Upper lobe of left lung (tissue), 6 donors: ENCODE measurements at places on chromosomes 1 and 21. TPM values are rescaled to one million over a fixed set of nuclear protein-coding genes. Genes with fewer than 3 reads are reported as not detected.

DNA sequence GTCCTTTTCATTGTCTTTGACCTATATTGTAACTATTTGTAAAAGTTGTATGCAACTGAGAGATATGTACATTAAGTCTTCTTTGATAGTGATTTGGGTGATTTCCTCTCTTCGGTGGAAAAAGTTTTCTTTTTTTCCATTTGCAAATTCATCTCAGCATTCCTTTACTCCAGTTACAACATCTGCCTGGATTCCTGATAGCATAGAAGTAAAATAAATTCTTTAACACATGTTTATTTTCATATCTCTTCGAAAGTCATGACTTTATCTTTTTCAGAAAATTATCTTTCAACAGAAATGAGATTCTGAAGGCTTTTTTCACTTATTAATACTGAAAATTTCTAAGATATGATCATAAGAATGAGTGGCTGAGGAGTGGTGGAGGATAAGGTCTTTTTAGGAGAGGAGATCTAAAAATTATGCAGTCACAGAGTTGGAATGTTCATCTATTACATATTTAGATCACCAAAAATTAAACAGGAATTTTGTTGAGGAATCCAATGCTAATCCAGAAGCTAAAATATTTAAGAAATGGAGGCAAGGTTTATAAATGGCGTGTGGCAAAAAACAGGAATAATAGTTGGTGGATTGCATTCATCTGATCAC lies 400.5 kb downstream of the KCNT2 start:
- no peak overlapping the region for H3K27ac ChIP-seq
- no peaks in the 10 kb centered on the region for H3K36me3 ChIP-seq
- H3K4me3 ChIP-seq = no peak overlapping the region
- DNase-seq = no peak

- H3K4me3 ChIP-seq = no peak overlapping the region
- no peak overlapping the region for H3K27ac ChIP-seq
- no peaks in the 10 kb centered on the region for H3K27me3 ChIP-seq
- DNase-seq = no peak
- no peaks in the 10 kb centered on the region for H3K4me1 ChIP-seq
- H3K36me3 ChIP-seq = peaks cover 88% of the 10 kb centered on the region
Observed at GRCh38 chr1:246893191-246893939, 38.4 kb downstream of the AHCTF1 start.

- no peak overlapping the region for H3K4me3 ChIP-seq
- peak; percentile 44 for DNase-seq
- H3K4me1 ChIP-seq = peaks cover 23% of the 10 kb centered on the region
- H3K27ac ChIP-seq = peak overlapping the region; percentile 99
- peaks cover 12% of the 10 kb centered on the region for H3K36me3 ChIP-seq
Observed at GRCh38 chr1:169890761-169891538, 2.7 kb downstream of the SCYL3 start.

DNA sequence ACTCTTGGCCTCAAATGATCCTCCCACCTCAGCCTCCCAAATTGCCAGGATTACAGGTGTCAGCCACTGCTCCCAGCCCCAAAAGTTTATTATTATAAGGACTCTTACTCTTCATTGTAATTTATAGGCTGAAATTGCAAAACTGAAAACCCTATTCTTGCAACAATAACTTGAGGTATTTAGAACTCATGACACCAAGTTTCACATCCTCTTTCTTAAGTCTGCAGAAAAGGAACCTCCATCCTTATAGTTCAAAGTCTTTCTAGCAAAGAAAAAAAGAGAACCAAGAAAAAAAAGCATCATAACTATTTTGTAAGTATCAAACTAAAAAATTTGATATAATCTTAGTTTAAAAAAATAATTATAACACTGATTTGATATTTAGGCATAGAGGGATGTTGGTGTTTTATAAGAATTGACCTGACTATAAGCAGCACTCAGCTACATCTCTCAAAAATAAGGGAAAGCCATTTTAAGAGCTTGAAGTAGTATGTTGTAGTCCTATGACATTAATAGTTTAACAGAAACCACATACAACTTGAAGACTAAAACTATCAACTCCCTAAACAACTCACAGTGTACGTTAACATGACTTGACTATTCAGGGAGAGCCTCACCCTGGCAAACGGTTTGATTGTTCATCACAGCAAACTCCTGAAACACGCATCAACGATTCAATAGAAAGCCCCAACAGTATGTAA lies 122.4 kb downstream of the AKT3 start:
- no peaks in the 10 kb centered on the region for H3K36me3 ChIP-seq
- no peak for DNase-seq
- H3K27me3 ChIP-seq = no peaks in the 10 kb centered on the region
- peak overlapping the region; percentile 47 for H3K27ac ChIP-seq

GRCh38 chr1:223729906-223730305 lies 17.6 kb downstream of the CAPN2 start:
- H3K4me1 ChIP-seq = peaks cover 64% of the 10 kb centered on the region
- no peak overlapping the region for H3K27ac ChIP-seq
- no peak overlapping the region for H3K4me3 ChIP-seq
- H3K36me3 ChIP-seq = peaks cover 8% of the 10 kb centered on the region
- DNase-seq = no peak

DNA sequence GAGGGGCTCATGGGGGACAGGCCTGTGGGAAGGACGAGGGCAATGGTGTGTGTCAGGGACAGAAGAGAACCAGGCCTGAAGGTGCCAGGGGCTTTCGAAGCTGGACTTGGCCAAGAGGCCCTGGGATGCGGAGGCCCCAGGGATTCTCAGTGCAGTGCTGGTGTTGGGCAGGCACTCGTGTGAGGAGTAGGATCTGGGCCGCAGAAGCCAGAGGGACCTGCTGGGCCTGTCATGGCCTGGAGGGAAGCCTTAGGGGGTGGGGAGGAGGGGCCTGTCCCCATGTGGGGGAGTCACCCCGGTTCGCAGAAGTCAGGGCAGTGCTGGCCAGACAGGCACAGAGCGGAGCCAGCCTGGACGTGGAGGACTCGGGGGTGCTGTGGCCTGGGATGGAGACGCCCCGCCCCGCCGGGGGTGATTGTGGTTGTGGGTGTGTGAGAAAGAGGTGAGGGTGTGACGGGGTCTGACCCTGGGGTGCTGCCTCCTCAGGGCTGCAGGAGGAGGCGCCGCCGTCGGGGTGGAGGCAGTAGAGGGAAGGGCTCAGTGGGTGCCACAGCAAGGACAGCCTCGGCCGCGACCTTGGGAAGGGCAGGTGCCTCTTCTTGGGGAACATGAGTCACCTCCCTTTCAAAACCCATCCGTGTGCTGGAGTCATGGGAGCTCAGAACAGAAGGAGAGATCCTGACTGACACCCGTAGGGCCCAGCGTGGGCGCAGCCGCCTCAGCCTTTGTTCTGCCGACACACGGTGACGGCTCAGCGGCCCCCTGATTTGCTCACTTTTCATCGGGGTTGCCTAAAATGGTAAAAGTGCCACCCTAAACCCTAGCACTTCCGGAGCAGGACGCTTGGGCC lies 33.9 kb downstream of the FAAP20 start:
- no peaks in the 10 kb centered on the region for H3K4me1 ChIP-seq
- no peak overlapping the region for H3K27ac ChIP-seq
- H3K27me3 ChIP-seq = no peaks in the 10 kb centered on the region
- H3K4me3 ChIP-seq = no peak overlapping the region
- H3K36me3 ChIP-seq = peaks cover 22% of the 10 kb centered on the region
- DNase-seq = no peak

GRCh38 chr1:110383251-110383990 lies 7.4 kb downstream of the SLC16A4 start:
- no peak for DNase-seq
- H3K27ac ChIP-seq = no peak overlapping the region
- no peak overlapping the region for H3K4me3 ChIP-seq
- H3K4me1 ChIP-seq = peaks cover 12% of the 10 kb centered on the region
- no peaks in the 10 kb centered on the region for H3K27me3 ChIP-seq

- H3K4me1 ChIP-seq = no peaks in the 10 kb centered on the region
- no peak for DNase-seq
- no peak overlapping the region for H3K27ac ChIP-seq
Observed at GRCh38 chr1:103901072-103901471, 151.4 kb downstream of the AMY1C start.

DNA sequence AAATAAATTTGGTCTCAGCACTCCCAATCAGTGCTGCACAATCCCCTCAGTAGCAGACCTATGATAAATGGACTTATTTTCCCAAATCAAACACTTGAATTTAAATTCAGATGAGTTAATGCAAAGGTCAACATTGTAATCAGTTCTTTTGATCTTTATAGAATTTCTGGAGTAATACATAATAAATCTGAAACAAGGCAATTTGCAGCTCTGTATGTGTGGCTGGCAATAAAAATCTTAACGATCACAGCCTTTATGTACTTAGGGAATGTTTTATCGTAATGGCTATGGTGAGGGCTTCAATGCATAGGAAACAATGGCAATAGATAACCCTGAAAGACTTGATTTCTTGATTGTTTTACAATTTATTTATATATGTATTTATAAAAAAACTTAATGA lies 91.4 kb downstream of the GPATCH2 start:
- no peak for DNase-seq
- H3K27ac ChIP-seq = no peak overlapping the region
- no peak overlapping the region for H3K4me3 ChIP-seq
- H3K27me3 ChIP-seq = no peaks in the 10 kb centered on the region

GRCh38 chr1:98387701-98388100 lies 273.8 kb upstream of the SNX7 start:
- no peak overlapping the region for H3K4me3 ChIP-seq
- H3K27ac ChIP-seq = no peak overlapping the region
- no peak for DNase-seq
- H3K27me3 ChIP-seq = no peaks in the 10 kb centered on the region
- no peaks in the 10 kb centered on the region for H3K36me3 ChIP-seq

DNA sequence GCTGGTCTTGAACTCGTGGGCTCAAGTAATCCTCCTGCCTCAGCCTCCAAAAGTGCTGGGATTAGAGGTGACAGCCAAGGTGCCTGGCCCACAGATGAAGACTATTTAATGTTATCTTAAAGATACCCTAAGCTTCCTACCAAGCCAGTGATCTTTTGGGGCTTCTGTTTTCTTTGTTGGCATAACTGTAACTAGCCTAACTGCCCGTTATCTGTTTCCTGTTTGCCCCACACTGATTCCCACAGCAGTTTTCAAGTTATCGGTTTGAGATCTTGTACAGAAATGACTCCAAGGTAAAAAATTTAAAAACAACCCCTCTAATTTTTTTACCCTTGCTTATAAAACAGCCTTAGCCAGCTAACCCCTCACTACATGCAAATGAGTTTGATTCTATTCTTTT lies 12.4 kb downstream of the SELL start:
- H3K27ac ChIP-seq = no peak overlapping the region
- no peak overlapping the region for H3K4me3 ChIP-seq
- DNase-seq = no peak

DNA sequence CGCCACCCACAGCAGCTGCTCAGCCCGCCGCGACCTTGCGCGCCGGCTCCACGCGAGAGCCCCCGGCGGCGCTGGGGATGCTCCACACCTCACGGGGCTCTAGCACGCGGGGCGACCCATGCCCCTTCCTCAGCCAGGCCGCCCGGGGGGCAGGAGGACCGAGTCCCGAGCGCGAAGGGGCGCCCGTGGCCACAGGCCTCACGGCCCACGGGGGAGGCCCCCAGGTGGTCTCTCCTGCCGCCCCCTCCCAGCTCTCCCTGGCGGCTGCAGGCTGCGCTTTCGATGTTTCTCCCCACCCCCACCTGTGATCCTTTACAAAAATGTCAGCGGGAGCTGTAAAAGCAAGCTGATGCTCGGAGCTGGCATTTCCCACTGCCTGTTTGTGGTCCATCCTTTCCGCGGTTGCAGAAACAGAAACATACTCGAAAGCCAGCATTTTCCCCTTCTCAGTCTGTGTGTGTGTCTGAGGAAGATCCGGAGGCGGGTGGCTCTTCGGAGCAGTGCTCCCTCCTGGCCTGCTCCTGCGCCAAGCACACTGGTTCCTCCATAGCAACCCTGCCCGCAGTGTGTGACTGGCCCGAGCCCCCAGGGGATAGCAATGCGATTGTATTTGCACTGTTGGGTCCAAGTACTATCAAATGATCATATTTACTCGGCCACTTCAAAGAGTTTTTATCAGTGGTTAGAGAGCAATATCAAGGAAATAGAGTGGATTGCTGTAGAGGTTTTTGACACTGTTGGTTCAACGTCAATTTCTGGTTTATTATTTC lies 2.1 kb downstream of the KIF26B start:
- peak; percentile 27 for DNase-seq

GRCh38 chr1:188169971-188170370 lies 1341.2 kb downstream of the PLA2G4A start:
- no peak for DNase-seq
- no peak overlapping the region for H3K27ac ChIP-seq
- no peaks in the 10 kb centered on the region for H3K36me3 ChIP-seq
- no peak overlapping the region for H3K4me3 ChIP-seq
- H3K4me1 ChIP-seq = no peaks in the 10 kb centered on the region

DNA sequence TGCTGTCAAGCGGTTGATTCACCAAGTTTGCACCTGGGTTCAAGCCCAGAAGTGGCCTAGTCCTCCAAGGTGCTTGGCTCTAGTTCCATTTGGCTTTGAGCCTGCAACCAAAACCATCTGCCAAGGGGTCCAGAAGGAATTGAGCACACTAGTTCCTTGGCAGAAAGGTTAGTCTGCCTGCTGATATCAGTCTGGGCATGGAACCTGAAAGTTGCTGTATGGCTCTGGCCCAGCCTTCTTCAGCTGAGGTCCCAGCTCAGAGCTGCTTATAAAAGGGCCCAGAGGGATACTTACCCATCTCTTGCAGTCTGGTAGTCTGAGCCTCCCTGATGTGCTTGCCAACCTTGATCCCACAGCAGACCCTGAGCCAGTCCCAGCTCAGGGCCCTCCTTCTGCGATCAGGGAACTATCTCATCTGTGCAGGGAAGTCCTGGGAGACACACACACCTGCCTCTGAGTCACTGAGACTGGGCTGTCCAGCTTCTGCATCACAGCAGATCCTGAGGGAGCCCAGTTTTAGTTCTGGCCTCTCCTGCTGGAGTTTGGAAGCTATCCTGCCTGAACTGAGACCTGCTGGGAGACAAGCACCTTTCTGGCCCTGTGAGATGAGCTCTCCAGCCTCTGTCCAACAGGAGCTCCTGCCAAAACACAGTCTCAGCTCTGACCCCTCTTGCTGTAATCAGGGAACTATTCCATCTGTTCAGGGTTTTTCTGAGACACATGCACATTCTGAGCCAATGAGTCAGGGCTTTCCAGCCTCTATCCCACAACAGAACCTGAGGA lies 75.8 kb downstream of the CTH start:
- H3K27me3 ChIP-seq = no peaks in the 10 kb centered on the region
- H3K4me1 ChIP-seq = no peaks in the 10 kb centered on the region
- no peak overlapping the region for H3K4me3 ChIP-seq
- DNase-seq = no peak
- no peak overlapping the region for H3K27ac ChIP-seq

Gene NHLH1
- not detected for total RNA-seq

Gene TEKT2
- 0.69 TPM for total RNA-seq

Gene LAMTOR2
- total RNA-seq = 73.5 TPM

Gene PHLDA3
- 45.1 TPM for total RNA-seq

Gene BRDT
- total RNA-seq = not detected

Gene CLEC20A
- not detected for total RNA-seq

Gene CFAP126
- total RNA-seq = 9.5 TPM

Gene KCNC4
- 4.7 TPM for total RNA-seq
